HCT116 (cell line): ENCODE measurements at places on chromosomes 16 and 17. TPM values are rescaled to one million over a fixed set of nuclear protein-coding genes. Genes with fewer than 3 reads are reported as not detected.

DNA sequence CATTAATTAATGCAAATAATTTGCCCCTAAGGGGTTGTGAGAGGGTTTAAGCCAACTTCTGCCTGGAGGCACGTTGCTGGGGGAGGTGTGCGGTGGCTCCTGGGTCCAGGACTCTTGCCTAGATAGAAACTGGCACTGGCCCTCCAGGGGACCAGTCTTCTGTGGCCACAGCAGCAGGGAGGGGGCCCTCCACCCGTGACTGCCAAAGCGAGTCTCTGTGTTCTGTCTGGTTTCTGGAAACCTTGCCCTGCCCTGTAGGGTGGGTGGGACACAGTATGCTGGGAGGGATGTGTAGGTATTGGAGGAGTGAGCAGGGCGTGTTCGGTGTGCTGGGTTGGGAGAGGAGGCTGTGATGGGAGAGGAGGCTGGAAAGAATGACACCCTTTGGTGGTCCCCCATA is 78.8 kb downstream of the TBC1D16 start:
- DNase-seq: no peak
- no peaks in the 10 kb centered on the region for H3K4me1 ChIP-seq
- H3K27me3 ChIP-seq: no peaks in the 10 kb centered on the region
- no peak overlapping the region for H3K27ac ChIP-seq

GRCh38 chr16:84068783-84069462 is 26.3 kb upstream of the SLC38A8 start:
- no peak for DNase-seq
- no peaks in the 10 kb centered on the region for H3K27me3 ChIP-seq
- no peak overlapping the region for H3K4me3 ChIP-seq
- H3K4me1 ChIP-seq: no peaks in the 10 kb centered on the region
- peaks cover 49% of the 10 kb centered on the region for H3K36me3 ChIP-seq

Gene TMEM100
- total RNA-seq: not detected

Gene PRR29
- not detected for total RNA-seq
